ENCODE measurements at places on chromosomes 7 and 10.

GRCh38 chr10:49382226-49382625 lies 13.7 kb downstream of the DRGX start:
- DNase-seq: no peak

GRCh38 chr10:115566867-115567266 lies 473.7 kb downstream of the ATRNL1 start:
- DNase-seq: no peak

DNA sequence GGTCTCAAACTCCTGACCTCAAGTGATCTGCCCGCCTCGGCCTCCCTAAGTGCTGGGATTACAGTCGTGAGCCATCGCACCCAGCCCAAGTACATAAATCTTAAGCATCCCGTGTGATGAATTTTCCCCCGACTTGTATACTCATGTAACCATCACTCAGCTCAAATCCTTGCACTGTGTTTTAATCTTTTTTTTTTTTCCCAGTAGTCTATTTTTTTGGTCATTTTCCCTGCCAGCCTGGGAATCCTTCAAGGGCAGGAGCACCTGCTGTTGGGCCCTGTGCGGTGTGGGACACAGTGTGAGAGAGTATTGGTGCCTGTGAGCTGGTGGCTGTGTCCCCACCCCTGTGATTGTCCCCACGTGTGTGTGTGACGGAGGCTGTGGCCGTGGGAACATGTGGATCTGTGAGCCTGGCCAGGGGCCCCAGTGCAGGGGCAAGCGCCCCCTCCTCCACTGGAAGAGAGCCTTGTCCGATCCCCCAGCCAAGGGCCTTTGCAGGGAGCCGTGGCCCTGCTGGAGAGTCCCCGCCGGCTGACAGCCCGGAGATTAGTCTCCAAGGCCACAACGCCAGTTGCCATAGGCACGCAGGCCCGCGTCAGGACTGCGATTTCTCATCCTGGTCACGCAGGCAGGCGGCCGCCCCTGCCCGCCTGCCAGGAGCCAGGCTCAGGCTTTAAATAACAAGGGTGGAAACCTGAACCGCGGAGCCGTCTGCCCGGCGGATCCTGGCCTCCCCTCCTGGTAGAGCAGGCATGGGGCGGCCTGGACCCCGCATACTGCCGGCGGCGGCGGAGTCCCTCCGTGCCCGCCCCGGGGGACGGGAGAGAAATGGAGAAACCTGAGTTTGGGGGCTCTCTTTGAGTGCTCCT lies 26.5 kb downstream of the GTF2IRD1 start:
- DNase-seq: no peak

- DNase-seq: no peak
Measured at GRCh38 chr10:58621379-58622077, 108.9 kb downstream of the BICC1 start.

GRCh38 chr10:62306663-62307062 lies 38.0 kb upstream of the RTKN2 start:
- no peak for DNase-seq

DNA sequence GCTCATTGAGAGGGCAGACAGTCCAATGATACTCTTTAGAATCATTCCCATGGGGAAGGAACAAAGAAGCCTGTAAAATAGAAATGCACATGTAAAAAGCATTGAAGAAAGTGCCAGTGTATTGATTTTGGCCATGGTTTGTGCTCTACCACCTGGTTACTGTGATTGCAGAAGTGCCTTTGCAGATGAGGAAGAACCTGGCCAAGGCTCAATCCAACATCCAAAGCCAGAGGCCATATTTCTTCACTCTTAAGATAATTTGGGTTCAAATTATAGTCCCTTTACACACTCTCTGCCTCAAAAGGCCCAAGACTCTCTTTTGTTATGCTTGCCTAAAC lies 122.1 kb downstream of the EGFR start:
- no peak for DNase-seq

DNA sequence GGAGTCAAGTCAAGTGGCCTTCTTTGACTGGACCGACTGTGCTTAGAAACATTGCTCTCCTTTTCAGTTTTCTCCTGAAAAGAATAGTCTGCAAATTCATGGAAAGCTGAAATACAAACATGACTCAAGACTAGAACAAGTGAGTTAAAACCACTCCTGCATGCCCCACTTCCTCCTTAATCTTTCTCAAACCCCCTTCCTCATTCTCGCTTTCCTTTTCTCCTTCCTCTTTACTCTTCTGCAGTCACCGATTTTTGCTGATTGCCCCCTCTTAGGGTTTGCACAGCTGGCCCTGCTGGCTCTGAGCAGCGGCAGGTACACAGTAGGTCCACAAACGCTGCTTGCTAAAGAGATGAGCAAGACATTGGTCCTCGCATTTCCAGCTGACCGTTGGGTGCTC lies 34.8 kb upstream of the MKI67 start:
- DNase-seq: no peak

DNA sequence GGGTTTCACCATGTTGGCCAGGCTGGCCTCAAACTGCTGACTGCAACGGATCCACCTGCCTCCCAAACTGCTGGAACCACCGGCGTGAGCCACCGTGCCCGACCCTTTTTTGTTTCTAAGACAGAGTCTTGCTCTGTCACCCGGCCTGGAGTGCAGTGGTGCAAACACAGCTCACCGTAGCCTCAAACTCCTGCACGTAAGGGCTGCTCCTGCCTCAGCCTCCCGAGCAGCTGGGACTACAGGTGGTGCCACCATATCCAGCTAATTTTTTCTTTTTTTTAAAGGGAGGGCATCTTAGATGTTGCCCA lies 36.4 kb downstream of the ADAP1 start:
- no peak for DNase-seq

Measured in stimulated activated CD8-positive, alpha-beta memory T cell treated with anti-CD3 and anti-CD28 coated beads, Interleukin-2, amount 100 ng/mL, for 1 hour (primary cell).